ENCODE measurements at places on chromosomes 5 and 9.

- DNase-seq = no peak
These were observed 71.6 kb downstream of the C5orf15 start for GRCh38 chr5:133896873-133897272.

- no peak for DNase-seq
These were observed 4.8 kb upstream of the ZNF366 start for GRCh38 chr5:72511774-72512592.

GRCh38 chr5:137496919-137497318 lies 2.2 kb downstream of the SPOCK1 start:
- no peak for DNase-seq

GRCh38 chr9:32487981-32488380 lies 38.0 kb downstream of the RIGI start:
- DNase-seq = no peak

DNA sequence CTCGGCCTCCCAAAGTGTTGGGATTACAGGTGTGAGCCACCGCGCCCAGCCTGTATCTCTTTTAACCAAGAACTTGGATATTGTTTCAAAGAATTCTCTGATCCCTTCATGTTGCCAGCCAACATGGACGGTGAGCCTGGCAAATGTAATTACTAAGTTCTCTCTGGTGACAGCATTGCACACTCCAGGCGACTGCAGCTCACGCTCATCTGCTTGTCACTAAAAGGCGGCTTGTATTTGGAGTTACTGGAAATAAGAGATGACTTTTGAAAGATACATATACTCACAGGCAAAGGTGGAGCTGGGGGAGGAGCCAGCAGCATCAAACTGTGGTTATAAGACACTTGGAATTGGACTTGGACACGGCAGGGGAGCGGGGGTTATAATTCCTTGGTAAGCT lies 172.3 kb downstream of the SLIT3 start:
- no peak for DNase-seq

DNA sequence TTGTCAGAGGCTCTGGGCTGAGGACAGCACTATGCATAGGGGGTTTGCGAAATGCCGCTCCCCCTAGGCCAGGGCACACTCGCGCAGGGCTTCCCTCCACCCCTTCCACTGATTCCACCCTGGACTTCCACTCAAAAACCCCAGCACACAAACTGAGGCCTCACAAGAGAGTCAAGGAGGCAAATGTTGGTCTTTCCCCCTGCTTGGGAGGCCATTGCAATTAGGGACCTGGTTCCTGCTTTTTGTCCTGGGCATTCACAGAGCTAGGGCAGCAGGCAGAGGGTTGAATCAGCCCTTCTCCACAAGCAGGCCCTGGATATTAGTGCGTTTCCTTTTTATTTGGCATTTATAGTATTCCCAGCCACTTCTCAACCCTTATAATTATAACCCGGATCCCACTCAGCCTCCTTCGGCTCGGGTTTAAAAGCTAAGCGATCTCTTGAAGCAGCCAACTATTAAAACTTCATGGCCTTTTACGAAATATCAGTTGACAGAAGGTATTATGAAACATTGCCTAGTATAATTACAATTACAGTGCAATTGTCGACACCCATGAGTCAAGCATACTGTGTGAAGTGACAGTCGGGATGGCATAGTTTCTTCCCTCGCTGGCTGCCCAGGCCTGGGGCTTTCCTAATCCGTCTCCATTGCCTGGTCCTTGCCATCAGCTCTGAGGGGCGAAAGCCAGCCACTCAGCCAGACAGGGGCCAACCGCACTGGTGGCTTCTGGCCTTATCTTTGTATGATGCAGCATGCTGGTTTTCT lies 285.5 kb upstream of the MAP3K1 start:
- DNase-seq = no peak

DNA sequence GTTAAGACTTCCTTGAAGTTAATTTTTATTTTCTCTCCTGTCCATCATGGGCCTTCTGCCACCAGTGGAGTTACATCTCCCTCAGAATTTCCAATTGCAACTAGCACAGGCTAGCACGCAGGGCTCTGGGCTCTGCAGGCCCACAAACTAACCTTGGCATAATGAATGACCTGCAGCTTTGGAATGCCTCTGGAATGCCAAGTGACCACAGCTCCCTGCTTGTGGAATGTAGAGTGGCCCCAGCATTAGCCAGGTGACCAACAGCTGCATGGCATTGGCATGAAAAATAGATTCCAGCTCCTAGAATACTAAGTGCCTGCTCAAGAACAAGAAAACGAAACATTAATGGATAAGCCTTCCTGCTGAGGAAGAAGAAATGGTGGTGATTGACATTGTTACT lies 726.1 kb downstream of the BRINP1 start:
- no peak for DNase-seq

DNA sequence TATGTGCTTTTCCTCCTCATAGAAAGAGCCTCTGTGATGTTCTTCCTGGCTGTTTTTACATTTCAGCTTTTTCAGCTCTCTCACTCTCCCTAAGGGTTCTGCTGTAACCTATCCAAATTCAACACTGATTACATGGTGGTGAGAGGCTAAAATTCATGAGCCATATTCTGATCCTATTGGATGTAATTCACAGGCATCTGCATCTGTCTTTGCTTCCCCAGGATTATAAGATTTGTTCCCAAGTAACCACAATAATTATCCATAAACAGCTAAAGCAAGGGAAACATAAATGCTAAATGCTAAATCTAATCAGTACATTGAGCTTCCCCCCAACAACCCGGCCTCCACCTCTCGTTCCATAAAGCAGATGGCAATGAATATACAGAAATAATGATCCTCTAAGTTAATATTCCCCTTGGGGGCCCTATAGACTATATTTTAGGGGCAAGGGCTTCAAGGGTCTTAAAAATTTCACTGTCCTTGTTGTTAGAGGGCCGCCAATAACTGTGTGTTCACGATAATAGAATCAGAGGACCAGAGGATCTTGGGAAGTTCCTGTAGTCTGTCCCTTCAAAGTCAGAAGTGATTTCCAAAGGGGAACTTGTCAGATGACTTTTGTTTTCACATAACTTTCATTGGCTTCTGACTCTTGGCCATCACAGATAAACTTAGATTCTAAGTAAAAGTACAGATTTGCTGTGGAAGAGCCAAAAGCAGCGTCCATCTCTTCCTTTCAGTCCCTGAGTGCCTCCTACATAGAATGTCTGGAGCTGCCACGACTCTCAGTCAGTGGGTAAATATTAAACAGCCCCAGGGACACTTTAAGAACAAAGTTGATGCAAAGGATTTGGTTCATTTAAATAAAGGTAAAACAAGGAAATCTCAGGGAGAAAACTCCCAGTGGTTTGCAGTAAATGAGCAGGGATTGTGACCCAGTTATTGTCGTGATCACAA lies 125.6 kb downstream of the ALDH1A1 start:
- DNase-seq = no peak

GRCh38 chr9:87120610-87121009 lies 173.3 kb upstream of the GAS1 start:
- no peak for DNase-seq

- DNase-seq = no peak
These were observed 92.5 kb upstream of the ZNF366 start for GRCh38 chr5:72599519-72600370.

DNA sequence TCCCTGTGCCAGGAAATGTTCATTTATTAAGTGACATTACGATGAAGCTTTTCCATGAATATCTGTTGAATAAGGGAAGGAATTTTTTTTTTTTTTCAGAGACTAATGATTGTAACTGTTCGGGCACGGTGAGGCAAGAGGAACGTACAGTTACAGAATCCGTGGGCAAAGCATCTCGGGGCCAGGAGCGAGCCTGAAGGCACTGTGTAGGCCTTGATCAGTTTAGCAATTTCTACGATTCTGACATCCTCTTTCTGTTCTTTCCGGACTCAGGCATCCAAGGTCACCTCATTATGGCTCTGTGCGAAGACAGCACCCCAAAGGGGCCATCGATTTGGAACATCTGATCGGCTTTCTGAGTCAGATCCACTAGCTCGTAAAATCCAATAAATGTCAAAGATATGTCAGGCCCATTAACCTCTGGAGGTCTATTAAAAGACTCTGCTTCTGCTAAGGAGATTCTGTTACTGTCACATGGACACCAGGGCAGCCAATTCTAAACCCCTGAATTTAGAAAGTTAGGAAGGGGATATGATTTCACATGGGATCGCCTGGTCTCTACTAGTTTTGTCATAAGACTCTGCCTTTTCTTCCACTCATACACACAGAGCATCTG lies 41.4 kb upstream of the BOD1 start:
- DNase-seq = no peak

DNA sequence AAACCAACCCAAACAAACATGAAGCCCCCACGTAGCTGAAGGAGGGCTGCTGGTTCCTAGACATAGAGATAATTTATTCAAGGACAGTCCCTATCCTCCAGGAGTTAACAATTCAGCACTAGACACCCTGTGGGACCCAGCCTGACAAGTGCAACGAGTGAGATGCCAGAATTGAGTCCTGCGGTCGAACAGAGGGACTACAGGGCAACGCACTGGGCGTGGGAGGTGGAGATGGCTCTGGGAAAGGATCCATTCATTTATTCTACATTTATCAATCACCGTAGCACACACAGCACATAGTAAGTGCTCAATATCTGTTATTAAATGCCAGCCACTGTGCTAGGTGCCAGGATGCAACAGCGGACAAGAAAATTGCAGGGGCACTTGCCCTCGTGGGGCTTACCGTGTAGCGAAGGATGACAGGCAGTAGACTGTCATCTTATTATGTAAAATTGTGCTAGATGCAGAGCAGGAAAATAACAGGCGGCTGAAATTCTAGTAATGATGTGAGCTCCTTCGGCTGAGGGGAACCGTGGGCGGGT lies 855 bp upstream of the ARHGAP26 start:
- DNase-seq = no peak

GRCh38 chr5:32589942-32590869 lies 4.8 kb downstream of the SUB1 start:
- peak; percentile 60 for DNase-seq

DNA sequence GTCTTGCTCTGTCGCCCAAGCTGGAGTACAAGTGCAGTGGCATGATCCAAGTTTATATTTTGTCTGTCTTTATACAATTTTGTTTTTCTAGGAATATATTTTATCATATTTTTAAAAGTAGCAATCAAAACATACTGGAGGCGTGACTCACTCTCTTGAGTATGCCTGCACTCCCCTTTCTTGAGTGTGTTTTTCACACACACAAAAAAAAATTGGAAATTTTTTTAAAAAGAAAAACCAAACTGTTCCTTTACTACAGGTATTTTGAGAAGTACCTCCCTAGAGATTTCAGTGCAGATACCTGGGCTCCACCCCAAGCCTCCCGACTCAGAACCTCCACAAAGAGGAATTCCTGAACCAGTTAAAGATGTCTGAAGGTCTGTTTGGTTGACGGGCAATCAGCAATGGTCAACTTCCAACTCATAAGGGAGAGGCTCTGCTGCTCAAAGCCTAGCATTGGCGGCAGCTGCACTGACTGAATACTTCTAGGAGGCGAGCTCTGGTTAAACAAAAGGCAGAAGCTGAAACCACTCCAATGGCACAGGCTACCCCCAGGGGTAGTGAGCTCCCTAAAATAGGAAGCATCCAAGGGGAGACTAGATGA lies 27.4 kb downstream of the PDE6A start:
- no peak for DNase-seq

DNA sequence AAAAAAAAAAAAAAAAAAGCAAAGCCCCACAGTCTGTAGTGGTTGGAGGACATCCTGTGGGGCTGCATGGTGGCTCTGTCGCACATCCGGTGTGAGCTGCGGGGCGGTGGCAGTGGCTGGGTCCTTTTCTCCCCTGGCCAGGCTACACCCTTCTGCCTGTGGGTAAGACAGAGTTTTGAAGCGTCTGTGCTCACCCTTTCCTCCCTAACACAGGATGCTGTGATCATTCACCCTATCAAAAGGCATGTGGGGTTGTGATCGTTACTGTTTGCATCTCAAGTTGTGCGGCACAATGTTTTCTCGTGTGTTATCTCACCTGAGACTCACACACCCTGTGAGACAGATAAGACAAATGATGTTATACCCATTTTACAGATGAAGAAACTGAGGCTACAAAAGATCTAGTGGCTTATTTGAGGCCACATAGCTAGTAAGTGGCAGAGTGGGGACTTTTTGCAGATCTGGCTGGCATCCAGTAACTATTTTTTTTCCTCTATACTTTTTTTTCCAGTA lies 17.5 kb downstream of the IRF1 start:
- DNase-seq = no peak

- no peak for DNase-seq
These were observed 162.9 kb upstream of the DAB2 start for GRCh38 chr5:39587675-39588074.

- no peak for DNase-seq
These were observed 101.3 kb downstream of the AGTPBP1 start for GRCh38 chr9:85640425-85640824.

- no peak for DNase-seq
These were observed 136.3 kb downstream of the TTLL11 start for GRCh38 chr9:121956808-121957207.

- no peak for DNase-seq
These were observed 86.9 kb downstream of the MVB12B start for GRCh38 chr9:126413391-126414068.

DNA sequence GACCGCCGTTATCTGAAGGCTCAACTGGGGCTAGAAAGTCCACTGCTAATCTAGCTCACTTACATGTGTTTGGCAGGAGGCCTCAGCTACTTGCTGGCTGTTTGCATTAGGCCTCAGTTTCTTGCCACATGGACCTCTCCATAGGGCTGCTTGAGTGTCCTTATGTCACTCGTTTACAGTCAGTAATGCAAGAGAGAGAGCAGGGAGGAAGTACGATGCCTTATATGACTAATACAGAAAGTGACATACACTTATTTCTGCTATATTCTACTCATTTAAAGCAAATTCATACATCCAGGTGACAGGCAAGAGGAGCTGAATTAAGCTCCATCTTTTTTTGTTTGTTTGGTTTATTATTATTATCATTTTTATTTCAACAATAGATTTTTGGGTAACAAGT lies 179.6 kb downstream of the LURAP1L start:
- no peak for DNase-seq

GRCh38 chr5:124658867-124659557 lies 87.4 kb downstream of the ZNF608 start:
- no peak for DNase-seq

DNA sequence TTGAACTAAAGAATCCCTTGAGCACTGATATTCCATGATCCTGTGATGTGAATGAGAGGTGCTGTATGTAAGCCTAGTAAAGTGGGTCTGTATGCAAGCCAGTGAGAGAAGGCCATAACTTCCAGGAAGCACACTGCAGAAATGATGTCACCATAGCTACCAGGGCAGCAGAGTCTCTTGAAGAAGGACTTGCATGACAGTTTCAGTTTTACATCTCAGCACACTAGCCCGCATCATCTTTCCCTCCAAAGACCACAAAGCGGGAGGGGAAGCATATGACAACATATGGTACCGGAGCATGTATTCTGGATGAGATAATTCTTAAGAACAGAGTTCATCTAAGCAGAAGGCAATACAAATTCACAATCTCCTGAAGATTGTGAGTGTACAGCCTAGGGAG lies 37.6 kb upstream of the MAST4 start:
- no peak for DNase-seq

DNA sequence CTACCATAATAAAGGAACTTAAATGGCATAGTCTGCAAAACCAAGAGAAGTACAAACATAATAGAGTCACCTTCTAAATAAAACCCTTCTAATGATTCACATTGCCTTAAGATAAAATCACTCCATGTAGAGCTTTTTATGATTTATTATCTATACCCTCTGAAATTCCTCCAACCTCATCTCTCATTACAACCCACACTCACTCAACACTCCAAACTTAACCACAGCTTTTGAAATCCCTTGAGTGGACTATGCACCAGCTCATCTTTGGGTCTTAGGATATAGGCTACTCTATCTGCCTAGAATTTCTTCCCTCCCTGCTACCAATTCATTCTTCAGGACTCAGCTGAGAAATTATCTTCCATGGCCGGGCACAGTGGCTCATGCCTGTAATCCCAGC lies 122.5 kb downstream of the CETN3 start:
- DNase-seq = no peak

- no peak for DNase-seq
These were observed 22.3 kb upstream of the TMEM250 start for GRCh38 chr9:136140966-136141365.
